Stimulated activated CD8-positive, alpha-beta memory T cell treated with anti-CD3 and anti-CD28 coated beads, Interleukin-15, amount 100 ng/mL, for 48 hours (primary cell): ENCODE measurements at places on chromosomes 16 and 17.

DNA sequence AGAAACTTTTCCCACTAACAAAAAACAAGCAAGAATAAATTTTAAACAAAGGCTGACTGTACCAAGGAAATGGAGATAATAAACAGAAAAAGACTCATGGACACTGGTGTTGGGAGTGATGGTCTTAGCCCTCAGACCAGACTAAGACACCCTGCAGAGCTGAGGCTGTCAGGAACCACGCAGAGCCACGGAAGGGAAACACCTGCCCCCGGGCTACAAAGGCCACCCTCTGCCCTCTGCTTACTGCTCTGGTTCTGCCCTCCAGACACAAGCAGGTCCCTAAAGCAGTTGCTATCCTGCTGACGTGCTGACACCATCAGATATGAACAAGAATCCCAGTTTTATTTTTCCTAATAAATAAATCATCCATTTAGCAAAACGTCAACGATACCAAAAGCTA is 80.0 kb downstream of the ANKRD11 start:
- DNase-seq: no peak

- DNase-seq: no peak
Measured at GRCh38 chr16:49499869-49500610, 126.4 kb downstream of the C16orf78 start.

GRCh38 chr16:31000671-31001382 is 9.6 kb downstream of the STX1B start:
- DNase-seq: no peak

GRCh38 chr17:57899822-57900221 is 50.0 kb upstream of the MRPS23 start:
- no peak for DNase-seq

DNA sequence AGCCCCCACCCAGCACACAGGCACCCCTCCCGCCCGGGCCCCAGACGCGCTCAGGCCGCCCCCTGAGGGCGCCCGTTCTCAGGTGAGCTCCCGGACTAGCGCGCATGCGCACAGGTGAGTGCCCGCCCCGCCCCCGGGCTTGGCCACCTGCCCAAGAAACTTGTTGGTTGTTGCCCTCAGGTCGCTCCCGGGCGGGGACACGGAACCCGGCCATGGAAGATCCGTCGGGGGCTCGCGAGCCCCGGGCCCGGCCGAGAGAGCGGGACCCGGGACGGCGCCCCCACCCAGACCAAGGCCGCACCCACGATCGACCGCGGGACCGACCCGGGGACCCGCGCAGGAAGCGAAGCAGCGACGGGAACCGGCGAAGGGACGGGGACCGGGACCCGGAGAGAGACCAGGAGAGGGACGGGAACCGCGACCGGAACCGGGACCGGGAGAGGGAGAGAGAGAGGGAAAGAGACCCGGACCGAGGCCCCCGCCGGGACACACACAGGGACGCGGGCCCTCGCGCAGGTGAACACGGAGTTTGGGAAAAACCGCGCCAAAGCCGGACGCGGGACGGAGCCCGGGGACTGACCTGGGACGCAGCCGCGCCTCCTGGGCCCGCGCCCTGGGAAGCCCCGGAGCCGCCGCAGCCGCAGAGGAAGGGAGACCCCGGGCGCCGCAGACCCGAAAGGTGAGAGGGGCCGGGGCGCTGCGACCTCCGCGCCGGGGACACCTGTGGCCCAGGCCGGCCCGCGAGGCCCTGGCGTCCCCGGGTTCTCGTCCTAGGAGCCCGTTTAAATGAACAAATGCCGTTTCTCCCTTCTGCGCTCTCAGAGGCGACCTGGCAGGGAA is at the start of gene MARVELD3:
MARVELD3 (plus strand) TSS at position 167 of the 840 bp plus-strand sequence; CDS start at position 213, 46 bp downstream.
- no peak for DNase-seq

GRCh38 chr17:32382526-32383223 is 32.7 kb downstream of the ZNF207 start:
- no peak for DNase-seq

GRCh38 chr17:72724267-72724666 is 368.2 kb downstream of the SLC39A11 start:
- no peak for DNase-seq

GRCh38 chr17:12290207-12290606 is 269.5 kb downstream of the MAP2K4 start:
- DNase-seq: no peak

GRCh38 chr17:45432405-45433158 is at the start of gene ARHGAP27:
Gene ARHGAP27, minus strand, starts transcription at chr17:45432870. Its CDS starts 2,591 bp downstream, at chr17:45430279.
- DNase-seq: no peak

DNA sequence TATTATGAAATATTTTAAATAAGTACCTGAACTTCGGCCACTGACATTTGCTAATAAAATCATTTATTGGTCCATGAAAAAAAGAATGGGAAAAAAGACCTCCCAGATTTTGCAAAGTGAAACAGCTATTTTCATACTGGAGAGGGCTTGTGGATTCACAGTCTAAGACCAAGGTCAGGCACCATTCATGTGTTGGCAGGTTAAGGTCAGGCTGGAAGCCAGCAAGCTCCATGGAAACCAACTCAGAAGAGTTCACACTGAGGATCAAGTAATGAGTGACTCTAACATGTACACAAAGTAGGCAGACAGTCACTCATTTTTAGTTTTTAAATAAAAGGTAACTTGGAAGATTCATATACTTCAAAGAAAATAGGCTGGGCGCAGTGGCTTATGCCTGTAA is 3.4 kb downstream of the DNAJA2 start:
- no peak for DNase-seq

- no peak for DNase-seq
Measured at GRCh38 chr17:36183001-36183971, 6.8 kb upstream of the TBC1D3B start.

GRCh38 chr17:66357037-66357436 is 54.6 kb downstream of the PRKCA start:
- no peak for DNase-seq

DNA sequence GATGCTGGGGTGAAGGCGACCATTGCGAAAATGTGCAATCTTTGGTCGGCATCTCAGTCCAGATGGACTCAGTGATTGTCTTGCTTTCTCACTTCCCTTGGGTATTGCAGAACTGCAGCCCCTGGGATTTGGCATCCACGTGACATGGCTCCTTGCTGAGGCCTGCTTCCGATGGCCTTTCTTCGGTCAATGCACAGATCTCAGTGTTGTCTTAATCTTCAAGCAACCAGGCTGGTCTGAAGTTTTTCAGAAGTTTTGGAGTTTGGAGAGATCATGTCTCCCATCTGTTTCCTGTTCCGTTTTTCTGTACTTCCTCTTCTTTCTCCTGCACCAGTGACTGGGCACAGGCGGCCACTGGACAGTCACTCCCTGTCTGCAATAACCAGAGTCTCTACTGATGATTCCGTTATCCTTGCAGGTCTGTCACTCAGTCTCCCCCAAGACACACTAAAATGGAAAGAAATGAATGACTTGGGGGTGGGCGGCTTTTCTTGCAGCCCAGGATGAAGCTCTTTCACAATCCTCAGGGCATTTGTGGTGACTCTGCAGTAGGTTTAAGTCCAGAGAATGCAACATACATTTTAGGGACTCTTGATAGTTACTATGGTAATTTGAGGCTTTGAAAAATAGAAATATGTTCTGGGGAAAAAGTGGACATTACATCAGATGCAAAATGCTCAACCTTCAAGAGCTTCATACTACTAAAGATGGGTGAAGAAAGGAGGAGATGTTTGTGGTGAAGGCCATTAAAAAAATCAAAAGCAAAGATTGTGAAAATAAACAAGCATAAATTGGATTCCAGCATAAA is 106.3 kb upstream of the ZFHX3 start:
- DNase-seq: no peak

DNA sequence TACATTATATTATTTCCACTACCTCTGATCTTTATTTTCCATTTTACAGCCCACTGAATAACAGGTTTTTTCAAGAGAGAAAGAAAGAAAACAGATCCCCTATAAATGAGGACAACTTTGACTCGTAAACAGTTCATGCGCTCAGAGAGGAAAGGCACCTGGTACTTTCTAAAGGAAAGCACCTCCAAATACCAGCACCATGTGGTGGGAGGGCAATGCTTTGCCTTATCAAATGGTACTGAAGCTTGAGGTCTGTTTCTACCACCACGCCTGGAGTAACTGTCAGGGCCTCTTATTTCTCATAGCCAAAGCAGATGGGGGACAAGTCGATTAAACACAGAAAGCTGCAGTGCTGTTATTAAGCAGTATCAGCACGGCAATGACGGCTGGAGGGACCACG is 510.3 kb upstream of the ZFHX3 start:
- no peak for DNase-seq

- no peak for DNase-seq
Measured at GRCh38 chr17:72342061-72342460, 221.2 kb downstream of the SOX9 start.

GRCh38 chr17:35002876-35003551 is 22.7 kb downstream of the LIG3 start:
- no peak for DNase-seq

DNA sequence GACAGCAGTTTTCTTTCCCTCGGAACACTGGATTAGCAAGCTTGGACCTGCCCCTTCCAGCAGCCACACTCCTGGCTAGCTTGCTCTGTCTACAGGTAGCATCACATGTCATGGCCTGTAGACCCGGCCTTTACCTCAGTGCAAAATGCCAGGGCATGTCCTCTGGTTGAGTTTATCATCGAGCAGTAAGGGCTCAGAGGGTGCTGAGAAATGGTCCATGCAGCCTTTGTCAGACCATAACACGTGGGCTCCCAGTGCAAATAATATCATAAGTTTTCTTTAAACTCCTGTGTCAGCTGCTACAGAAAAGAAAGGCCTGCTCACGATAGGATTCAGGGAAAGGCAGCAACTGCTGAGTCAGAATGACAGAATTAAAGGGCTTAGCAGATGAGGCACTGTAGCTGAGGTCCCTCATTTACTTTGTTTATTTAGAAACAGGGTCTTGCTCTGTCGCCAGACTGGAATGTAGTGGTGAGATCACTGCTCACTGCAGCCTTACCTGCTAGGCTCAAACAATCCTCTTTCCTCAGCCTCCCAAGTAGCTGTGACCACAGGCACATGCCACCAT is 8.0 kb upstream of the GNA13 start:
- no peak for DNase-seq

DNA sequence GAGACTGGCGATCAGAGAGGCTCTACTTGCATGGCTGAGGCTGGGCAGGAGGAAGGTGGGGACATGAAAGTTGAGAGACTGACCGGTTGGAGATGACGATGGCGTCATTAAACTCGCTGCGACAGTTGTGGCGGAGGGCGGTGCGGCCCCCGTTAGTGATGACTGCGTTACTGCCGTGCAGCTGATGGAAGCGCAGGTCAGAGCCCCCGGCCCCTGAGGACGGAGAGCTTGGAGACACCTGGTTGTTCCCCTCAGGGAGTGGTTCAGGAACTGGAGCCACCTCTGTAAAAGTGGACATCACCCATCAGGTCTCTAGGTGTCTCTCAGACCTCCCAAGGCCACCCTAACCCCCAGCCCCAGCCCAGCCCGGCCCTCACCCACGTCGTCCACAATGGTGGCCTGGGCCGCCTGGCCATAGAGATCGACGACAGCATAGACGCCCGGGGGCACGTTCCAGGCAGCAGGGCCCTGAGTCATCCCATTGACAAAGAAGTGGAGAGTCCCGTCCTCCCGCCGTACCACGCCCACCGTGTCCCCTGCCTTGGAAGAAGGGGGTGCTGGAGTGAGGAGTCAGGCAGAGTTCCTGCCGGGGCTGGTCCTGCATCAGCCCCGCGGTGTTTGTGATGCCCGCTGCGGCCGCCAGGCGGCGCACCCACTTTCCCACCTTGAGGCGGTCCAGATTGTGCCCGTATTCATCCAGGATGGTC is 5.3 kb downstream of the NEURL4 start:
- peak; percentile 37 for DNase-seq

DNA sequence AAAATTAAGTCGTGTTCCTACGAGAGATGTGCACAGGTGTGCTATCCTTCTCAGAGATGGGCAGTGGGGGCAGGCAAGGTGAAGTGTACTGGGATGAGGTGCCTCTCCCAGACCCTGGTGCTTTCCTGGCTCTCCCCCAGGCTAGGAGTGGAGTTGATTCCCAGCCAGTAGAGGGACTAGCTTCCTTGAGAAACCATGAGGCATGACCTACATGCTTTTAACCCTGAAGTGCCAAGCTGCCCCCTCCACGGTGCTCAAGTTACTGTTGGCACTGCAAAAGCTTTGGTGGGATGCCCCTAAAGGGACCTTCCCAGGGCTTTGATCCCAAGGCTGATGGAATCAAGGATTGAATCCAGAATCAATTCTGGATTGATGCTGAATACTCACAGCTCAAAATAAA is 47.0 kb upstream of the SREBF1 start:
- DNase-seq: no peak

DNA sequence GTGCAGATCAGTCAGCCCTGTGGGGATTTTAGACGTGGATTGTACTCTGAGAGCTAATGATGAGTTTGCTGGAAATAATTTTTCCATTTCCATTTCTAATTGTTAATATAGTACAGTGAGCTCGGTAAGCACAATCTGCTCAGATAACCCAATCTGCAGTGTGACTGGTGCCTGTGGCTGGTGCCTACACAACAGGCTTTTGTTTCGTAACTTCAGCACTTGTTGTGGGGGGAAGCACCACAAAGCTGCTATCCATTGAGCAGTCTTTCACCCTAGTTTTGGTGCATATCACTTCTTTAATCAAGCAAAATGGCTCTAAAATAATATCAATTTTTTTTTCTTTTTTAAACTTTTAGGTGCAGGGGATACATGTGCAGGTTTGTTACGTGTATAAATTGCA is 534.9 kb upstream of the HSBP1 start:
- DNase-seq: no peak

DNA sequence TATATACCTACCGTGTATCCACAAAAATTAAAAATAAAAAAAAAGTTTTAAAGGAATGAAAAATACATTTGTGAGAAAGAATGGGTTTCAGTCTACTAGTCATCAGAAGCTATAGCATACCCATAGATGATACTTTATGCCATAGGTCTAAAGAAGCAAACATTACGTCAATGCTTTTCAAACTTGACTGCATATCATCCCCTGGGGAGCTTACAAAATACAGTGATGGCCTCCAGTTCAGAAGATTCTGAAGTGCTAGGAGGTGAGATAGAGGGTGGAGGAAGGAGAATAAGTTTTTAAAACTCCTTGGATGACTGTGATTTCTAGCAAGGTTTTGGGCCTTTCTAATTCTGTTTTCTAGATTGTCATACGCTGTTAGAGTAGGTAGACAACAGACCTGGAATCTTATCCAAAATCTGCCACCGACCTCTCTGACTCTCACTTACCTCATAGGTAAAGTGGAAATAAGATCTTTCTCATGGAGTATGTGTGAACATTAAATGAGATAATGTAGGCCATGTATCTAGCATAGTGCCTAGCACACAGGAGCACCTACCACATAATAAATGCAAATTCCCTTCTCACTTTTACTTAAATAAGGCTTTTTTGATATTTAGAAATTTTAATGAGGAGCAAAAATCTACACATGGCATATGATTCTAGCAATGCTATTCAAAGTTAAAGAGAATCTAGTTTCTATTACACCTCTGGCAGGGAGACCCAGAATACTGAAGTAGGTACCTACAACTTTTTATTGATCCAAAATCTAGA is 12.4 kb downstream of the MMD start:
- no peak for DNase-seq
